NCI-H345 (cell line): ENCODE measurements at places on chromosomes 4 and X.

DNA sequence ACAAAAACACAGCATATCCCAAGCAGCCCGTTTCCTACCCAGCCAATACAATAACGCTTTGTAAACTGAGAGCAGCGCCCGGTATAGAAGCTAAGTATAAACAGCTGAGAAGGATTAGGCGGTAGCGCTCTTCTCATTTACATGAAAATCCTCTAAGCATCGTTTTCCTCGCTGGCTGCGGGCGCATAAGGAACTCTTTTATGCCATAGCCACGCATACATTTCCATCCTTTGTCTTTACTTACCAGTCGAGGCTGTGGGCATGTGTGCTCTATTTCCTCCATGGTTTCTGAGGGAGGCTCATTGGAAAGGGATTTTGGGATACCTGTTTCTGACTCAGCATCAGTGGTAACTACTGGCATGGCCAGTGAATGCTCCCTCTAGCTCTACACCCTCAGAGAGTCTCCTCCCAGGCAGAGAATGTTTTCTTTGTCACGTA lies 383 bp downstream of the PCYT1B start:
- peak; percentile 45 for DNase-seq

- DNase-seq, result no peak
Measured at GRCh38 chrX:56130031-56130430, 102.1 kb upstream of the KLF8 start.

DNA sequence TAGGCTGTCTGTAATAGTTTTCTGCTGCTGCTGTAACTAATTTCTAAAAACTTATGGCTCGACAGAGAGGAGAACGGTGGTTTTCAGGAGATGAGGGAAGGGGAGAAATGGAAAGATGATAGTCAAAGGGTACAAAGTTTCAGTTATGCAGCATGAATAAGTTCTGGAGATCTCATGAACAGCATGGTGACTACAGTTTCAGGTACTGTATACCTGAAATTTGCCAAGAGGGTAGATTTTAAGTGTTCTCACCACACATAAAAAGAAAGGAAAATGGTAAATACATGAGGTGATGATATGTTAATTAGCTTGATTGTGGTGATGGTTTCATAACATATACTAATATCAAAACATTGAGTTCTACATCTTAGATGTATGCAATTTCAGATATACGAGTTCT lies 34.9 kb downstream of the DRD5 start:
- no peak for DNase-seq

- no peak for DNase-seq
Measured at GRCh38 chrX:128051526-128051925, 677 bp downstream of the ACTRT1 start.

GRCh38 chr4:39235696-39236095 lies 53.4 kb downstream of the WDR19 start:
- no peak for DNase-seq

- no peak for DNase-seq
Measured at GRCh38 chrX:137695417-137695816, 129.5 kb downstream of the ZIC3 start.
